ENCODE measurements at places on chromosomes 3 and 15.

DNA sequence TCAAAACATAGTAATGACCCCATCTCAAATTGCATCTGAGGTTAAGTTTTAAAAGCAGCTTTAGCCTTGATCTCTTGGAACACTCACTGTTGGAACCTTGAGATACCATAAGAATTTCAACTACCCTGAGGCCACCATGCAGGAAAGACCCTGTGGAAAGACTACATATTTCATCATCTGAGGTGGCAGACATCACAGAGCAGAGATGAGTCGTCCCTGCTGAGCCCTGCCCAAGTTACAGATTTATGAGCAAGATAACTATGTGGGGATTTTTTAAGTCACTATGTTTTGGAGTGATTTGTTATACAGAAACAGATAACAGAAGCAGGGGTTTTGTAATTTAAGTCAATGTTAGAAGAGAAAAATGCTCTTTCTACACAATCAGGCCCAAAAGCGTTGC lies 168.4 kb downstream of the STAC start:
- DNase-seq = no peak

GRCh38 chr15:63287109-63287508 lies 9.7 kb downstream of the APH1B start:
- DNase-seq = no peak

GRCh38 chr3:157128771-157129681 lies 30.9 kb downstream of the CCNL1 start:
- no peak for DNase-seq

DNA sequence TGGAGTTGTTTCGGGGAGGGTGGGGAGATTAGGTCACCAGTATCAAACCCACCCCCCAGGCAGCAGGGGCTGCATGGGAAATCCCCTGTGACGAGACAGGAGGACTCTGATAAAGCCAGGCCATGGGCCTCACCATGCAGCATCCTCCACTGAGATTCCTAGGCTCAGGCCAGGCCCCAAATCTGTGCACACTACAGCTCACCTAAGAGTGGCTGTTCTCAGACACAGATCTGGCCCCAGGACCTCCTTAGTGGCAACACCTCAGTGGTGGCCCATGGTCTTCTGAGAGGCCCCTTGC lies 29.0 kb downstream of the PXYLP1 start:
- no peak for DNase-seq

DNA sequence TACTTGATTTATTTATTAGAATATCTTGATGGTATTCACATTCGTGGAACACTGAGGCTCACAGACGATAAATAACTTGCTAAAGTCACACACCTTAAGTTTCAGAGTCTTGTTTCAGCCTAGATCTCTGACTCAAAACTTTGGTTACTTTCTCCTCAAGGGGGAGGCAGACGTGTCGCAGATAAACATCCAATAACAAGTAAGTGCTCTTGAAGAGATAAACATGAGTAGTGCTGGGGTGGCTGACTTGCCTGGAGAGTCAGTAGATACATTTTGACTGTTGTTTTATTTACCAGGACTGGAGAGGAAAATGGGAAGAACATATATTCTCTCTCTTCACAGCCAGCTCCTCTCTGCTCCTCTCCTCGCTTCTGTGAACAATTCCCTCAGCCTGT lies 31.3 kb downstream of the FBXO45 start:
- DNase-seq = no peak

- no peak for DNase-seq
These were observed 693.0 kb downstream of the NR2F2 start for GRCh38 chr15:97023488-97023844.

- no peak for DNase-seq
These were observed 98.6 kb downstream of the ALCAM start for GRCh38 chr3:105465251-105465853.

DNA sequence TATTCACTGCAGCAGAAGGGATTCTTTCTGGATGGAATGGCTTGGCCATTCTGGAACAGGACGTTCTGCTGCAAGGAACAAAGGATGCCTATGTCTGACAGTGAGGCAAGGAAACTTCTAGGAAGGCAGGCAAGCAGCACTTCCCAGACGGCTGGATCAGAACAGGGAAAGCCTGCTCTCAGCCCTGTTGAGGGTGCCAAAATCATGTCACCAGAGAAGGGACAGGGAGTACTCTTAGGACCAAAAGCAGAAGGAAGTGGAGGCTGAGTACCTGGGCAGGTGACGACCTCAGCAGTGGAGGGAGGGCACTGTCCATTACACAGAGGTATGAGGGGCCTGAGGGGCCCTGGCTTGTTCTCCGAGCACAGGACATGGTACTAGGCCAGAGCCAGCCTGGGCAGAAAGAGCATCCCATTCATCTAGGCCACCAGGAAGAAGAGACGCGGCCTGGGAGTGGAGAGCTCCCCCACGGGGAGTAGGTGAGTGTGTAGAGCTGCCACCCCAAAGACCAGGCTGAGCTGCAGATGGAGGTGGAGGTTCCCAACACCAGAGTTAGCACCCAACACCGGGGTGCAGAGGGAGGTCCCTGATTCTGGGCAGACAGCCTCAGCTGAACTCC lies 9.6 kb downstream of the KLF15 start:
- no peak for DNase-seq

DNA sequence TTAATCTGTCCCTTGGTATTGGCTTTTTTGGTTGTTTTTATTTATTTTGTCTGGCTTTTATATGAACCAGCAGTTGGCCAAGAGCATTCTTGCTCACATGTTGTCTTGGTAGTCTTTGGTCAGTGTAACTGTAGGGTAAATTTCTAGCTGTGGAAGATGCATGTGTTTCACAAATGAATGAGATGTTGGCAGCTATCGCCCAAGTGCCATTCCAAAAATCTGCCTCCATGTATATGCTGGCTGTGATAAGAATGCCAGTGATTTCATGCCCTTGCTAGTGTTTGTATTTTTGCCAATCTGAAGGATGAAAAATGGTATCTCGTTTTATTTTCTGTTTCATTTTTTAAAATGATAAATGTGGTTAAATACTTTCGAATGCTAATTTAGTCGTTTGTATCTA lies 50.1 kb downstream of the TLNRD1 start:
- DNase-seq = no peak

- no peak for DNase-seq
These were observed 15.5 kb downstream of the WDR48 start for GRCh38 chr3:39067286-39067685.

GRCh38 chr3:194404365-194405140 lies 5.5 kb upstream of the GP5 start:
- DNase-seq = no peak

DNA sequence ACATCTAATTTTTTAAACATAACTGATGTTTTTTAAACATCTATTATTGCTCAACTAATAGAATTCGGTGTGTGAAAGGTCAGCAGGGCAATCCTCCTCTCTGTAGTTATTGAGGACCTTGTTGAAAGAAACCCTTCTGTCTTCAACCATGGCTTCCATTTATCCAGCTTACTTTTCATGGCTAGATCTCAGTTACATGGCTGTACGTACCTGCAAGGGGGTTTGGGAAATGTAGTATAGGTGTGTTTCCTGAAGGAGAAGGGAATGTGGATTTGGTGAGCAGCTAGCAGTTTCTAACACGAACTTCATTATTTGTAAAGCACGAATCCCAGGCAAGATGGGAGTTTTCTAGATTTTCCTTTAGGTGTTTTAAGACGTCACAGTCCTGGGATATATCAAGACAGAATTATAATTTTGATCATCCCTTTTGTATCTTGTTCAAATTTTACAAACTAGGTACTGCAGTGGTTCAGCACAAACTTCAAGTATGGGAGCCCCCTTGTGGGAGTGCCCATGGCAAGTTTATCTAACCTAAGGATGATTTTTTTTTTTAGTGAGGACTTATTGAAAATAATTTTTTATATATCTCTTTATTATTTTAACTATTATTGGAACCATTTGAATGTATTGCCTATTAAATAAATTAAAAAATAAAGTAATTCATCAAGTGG lies 41.6 kb downstream of the FBXL2 start:
- DNase-seq = no peak

- no peak for DNase-seq
These were observed 1.9 kb downstream of the LRIG1 start for GRCh38 chr3:66498687-66499621.

DNA sequence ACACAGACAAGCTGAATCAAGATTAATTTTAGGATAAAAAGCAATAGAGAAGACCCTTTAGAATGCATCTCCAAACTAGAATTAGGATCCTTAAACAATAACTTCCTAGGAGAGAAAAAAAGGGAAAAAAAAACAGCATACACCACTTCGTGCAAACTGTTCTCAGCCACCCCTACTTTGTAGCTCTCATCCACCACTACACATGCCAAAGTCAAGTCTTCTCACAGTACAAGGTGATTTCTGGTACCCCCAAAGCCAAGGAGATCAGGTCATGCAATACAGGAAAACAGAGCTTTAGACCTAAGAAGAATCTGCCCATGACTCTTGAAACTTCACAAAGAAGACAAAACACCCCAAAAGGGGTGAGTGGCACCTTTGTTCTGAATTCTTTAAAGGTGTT lies 166.9 kb downstream of the SUCNR1 start:
- no peak for DNase-seq

GRCh38 chr15:62637574-62637897 lies 405.0 kb upstream of the TPM1 start:
- no peak for DNase-seq

DNA sequence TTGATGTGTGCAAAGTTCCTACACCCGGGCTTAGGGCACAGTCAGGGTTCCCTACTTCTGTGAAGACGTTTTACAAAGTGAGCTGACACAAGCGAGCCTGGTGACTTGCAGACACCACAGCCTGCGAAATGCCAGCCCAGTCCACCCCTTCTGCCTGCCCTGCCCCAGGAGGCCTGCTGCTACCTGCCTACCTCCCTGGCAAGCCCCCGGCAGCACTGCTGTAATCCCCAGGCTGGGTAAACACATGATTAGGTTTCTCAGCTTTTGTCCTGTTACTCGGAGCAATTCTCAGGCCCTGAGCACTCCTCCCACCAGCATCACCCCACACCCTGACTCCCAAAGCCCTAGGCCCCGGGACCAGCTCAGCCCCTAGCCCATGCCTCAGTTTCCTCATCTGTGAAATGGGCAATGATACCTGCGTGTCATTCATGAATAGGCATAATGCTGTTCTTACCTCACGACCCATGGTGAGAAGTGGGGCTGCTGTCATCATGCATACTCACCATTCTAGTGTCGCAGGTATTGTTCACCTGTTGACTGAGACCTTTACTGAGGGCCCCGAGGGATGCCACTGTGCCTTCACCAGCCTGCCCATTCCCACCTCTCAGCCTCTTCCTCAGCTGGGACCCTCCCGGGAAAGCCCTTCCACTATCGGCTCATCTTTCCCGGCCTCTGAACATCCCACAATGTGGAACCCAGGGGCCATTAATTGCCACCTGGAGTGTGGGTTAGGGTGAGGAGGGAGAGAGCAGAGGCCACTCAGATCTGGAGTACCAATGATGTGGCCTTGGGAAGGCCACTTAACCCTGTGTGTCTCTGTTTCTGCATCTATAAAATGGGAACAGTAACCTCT lies 31.5 kb upstream of the SLC6A6 start:
- DNase-seq = no peak

- DNase-seq = no peak
These were observed 2.1 kb upstream of the EIF5A2 start for GRCh38 chr3:170910542-170910941.

DNA sequence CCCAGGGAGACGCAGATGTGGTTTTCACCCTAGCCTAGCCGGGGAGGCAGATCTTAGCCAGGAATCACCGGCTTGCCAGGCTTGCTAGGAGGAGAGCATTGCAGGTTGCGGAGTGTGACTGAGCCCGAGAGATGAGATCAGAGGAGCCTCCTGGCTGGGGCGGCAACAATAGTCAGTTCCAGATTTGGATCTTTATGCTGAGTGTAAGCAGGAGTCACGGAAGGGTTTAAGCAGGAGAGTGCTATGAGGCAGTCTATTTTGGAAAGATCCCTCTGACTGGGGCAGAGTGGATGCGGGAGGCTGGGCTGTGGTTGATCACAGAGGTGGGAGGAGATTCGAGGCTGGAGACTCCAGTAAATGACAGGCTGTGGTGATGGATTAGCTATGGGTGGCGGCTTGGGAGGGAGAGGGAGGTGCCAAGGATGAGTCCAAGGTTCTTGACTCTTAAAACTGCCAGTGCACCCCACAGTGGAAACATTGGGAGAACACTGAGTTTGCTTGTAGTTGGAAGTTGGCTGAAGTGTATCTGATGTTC lies 10.4 kb upstream of the BAHD1 start:
- no peak for DNase-seq

DNA sequence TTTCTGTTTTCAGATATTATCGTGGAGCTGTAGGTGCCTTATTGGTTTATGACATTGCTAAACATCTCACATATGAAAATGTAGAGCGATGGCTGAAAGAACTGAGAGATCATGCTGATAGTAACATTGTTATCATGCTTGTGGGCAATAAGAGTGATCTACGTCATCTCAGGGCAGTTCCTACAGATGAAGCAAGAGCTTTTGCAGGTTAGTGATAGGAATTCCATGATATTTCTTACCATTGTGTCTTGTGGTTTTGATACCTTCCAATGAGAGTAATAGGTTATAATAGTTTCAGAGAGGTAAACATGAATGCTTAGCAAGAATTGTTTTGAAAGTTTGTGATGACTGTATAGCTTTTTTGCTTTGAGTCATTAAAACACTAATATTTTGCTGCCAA lies 8.5 kb downstream of the RAB11A start:
- DNase-seq = no peak

DNA sequence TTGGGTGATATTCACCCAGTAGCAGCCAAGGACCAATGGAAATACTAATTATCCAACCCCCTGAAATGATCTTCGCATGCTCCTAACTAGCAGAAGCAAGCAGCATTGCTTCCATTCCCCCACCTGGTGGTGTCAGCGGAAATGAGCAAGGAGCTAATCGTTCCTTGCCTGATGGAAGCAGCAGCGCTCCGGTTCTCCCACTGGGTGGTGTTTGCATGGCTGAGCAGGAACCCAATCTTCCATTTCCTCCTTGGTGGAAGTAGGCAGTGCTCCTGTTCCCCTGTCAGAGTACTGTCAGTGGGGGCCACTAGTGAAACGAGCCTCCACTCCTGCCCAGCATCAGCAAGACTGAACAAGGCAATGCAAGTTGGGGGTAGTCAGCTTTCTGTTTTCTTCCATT lies 311.5 kb downstream of the CACNA2D3 start:
- DNase-seq = no peak

- DNase-seq = no peak
These were observed 83.9 kb downstream of the CD47 start for GRCh38 chr3:108006881-108007331.

DNA sequence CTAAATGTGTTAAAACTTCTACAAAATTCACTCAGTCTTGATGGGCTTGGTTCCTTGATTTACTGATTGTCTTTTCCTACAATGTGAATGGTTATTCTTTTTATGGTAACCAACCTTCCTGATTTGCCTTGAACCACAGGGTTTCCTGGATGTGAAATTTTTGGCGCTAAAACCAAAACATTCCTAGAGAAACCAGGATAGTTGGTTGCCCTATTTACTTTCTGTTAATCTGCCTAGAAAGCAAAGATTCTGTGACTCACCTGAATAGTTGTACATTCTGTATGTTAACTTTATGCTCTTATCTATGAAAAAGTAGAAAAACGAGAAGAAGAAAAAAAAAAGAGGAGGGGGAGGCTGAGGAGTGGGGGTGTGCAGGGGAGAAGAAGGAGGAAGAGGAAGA lies 23.2 kb upstream of the RBP2 start:
- DNase-seq = no peak

GRCh38 chr15:75213768-75214221 lies 12.1 kb downstream of the C15orf39 start:
- DNase-seq = no peak
